ENCODE measurements at places on chromosomes 13 and 19. TPM values are rescaled to one million over a fixed set of nuclear protein-coding genes. Genes with fewer than 3 reads are reported as not detected.

Gene FBXO27
- polyA plus RNA-seq = 2.9 TPM

Gene APLP1
- polyA plus RNA-seq = 33.6 TPM

Gene ZNF433
- not detected for polyA plus RNA-seq

Gene POMP
- polyA plus RNA-seq = 57.4 TPM

Gene PLVAP
- 58.7 TPM for polyA plus RNA-seq

Gene PODNL1
- polyA plus RNA-seq = 1.4 TPM

Gene EFNA2
- 1.5 TPM for polyA plus RNA-seq

Gene ZNF763
- polyA plus RNA-seq = 2.2 TPM

Gene NKG7
- polyA plus RNA-seq = 2.4 TPM

Gene DDX39A
- polyA plus RNA-seq = 42.8 TPM

Gene EBI3
- 0.58 TPM for polyA plus RNA-seq

Gene ZC3H13
- polyA plus RNA-seq = 40.6 TPM

Gene FUT1
- polyA plus RNA-seq = 1.2 TPM

Gene CEACAM7
- not detected for polyA plus RNA-seq

Gene IGFL2
- polyA plus RNA-seq = not detected

Gene WDR88
- polyA plus RNA-seq = 1.2 TPM

Gene ZNF534
- polyA plus RNA-seq = 0.80 TPM

Gene SRRM5
- 0.29 TPM for polyA plus RNA-seq

Gene TMPRSS9
- polyA plus RNA-seq = 0.28 TPM

Gene S1PR4
- polyA plus RNA-seq = 1.7 TPM

Gene RXFP2
- not detected for polyA plus RNA-seq

Gene SIGLEC5
- 1.9 TPM for polyA plus RNA-seq

Gene NOTCH3
- polyA plus RNA-seq = 127 TPM

Gene EEF2
- polyA plus RNA-seq = 2,461 TPM

Gene SULT2B1
- not detected for polyA plus RNA-seq

Gene KLK4
- not detected for polyA plus RNA-seq

Gene CLDND2
- polyA plus RNA-seq = not detected

Gene MED29
- polyA plus RNA-seq = 21.1 TPM
